ENCODE measurements at places on chromosomes 16 and 17. TPM values are rescaled to one million over a fixed set of nuclear protein-coding genes. Genes with fewer than 3 reads are reported as not detected.

The NTN3 gene
- not detected for total RNA-seq

The CCL3 gene
- not detected for total RNA-seq

The ZFP3 gene
- 1.1 TPM for total RNA-seq

The HASPIN gene
- 15.3 TPM for total RNA-seq

The TBC1D3C gene
- total RNA-seq = not detected

Measured in A549 treated with CORT108297 at 1 μM for 4 hours (cell line).